ENCODE measurements at places on chromosomes 13 and 19. TPM values are rescaled to one million over a fixed set of nuclear protein-coding genes. Genes with fewer than 3 reads are reported as not detected.

VSTM1 gene
- not detected for total RNA-seq

GNG7 gene
- 46.6 TPM for total RNA-seq

SULT2A1 gene
- not detected for total RNA-seq

DNA sequence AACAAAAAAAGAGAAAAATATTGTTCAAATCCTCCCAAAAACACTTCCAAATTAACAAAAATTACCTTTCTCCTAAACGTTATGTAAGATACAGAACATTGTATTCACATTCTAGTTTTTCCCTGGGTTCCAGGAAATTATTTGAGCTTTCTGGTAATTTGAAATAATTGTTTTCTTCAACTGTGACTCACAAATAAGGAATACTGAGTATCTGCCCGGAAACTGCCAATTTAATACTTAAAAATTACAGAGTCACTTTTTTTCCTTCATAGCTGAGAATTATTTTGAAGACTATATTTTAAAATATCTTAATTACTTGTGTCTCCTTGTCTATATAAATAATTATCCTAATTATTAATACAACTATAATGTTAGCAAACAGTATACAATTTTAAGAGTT is 709.0 kb upstream of the ARGLU1 start:
- no peak overlapping the region for H3K4me3 ChIP-seq
- no peaks in the 10 kb centered on the region for H3K27me3 ChIP-seq
- H3K27ac ChIP-seq, result no peak overlapping the region
- no peak for DNase-seq
- no peaks in the 10 kb centered on the region for H3K36me3 ChIP-seq
- H3K4me1 ChIP-seq, result no peaks in the 10 kb centered on the region
